ENCODE measurements at places on chromosomes 6 and 20. TPM values are rescaled to one million over a fixed set of nuclear protein-coding genes. Genes with fewer than 3 reads are reported as not detected.

- DNase-seq: no peak
Measured at GRCh38 chr6:1960486-1961142, 284.8 kb downstream of the GMDS start.

ZNF512B gene
- 32.4 TPM for total RNA-seq

NUP43 gene
- 21.0 TPM for total RNA-seq

SLC22A3 gene
- total RNA-seq: 15.6 TPM
